ENCODE measurements at places on chromosomes 6 and 20.

GRCh38 chr20:48411245-48411644 lies 416.6 kb downstream of the PREX1 start:
- no peak for ATAC-seq

GRCh38 chr6:109867009-109867969 lies 110.8 kb upstream of the GPR6 start:
- no peak for ATAC-seq

- ATAC-seq, result no peak
Observed at GRCh38 chr6:12395898-12396297, 105.7 kb downstream of the EDN1 start.

GRCh38 chr20:62219992-62220665 lies at the start of gene HRH3:
Gene HRH3 (minus strand): TSS chr20:62220278. CDS start chr20:62219970, 308 bp downstream.
- ATAC-seq, result peak; percentile 64

DNA sequence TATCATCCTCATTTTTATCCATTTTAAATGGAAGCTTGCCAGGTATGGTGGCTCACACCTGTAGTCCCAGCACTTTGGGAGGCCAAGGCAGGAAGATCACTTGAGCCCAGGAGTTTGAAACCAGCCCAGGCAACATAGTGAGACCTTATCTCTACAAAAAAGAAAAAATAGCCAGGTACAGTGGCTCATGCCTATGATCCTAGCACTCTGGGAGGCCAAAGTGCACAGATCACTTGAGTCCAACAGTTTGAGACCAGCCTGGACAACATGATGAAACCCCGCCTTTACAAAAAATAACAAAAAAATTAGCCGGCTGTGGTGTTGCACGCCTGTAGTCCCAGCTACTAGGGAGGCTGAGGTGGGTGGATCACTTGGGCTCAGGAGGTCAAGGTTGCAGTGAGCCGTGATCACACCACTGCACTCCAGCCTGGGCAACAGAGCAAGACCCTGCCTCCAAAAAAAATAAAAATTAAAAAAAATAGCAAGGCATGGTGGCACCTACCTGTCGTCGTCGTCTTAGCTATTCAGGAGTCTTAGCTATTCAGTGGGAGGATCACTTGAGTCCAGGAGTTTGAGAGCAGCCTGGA lies 89.0 kb downstream of the TCP11 start:
- ATAC-seq, result no peak

DNA sequence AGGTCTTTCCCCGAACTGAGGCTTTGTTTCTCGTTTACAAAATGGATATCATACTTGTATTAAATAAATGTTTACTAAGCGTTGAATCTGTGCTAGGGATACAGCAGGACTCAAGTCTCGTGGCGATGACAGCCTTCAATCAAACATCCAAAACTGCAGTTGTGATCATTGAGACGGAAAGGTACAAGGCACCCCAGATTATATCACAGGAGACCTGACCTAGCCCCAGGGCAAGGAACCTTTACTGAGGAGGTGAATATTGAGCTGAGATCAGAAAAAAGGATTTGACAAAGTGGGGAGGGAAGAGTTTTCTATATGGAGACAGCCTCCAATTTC lies 476 bp downstream of the AAR2 start:
- ATAC-seq, result peak; percentile 31

- no peak for ATAC-seq
Observed at GRCh38 chr20:50468378-50468798, 41.8 kb upstream of the PTPN1 start.

DNA sequence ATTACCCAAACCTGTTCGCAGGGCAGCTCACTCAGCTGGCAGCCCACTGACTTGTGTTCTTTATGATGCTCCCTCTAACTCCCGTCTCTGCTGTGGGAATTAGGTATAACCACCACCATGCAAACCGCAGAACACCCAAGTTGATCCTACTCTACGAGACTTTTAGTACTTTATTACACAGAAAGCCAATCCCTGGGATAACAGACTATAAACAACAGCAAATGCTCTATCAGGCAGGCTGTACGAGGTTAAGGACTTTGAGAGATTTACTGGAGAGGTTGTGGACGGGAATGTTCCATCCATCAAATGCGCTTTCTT lies 241.1 kb downstream of the FOXC1 start:
- no peak for ATAC-seq

DNA sequence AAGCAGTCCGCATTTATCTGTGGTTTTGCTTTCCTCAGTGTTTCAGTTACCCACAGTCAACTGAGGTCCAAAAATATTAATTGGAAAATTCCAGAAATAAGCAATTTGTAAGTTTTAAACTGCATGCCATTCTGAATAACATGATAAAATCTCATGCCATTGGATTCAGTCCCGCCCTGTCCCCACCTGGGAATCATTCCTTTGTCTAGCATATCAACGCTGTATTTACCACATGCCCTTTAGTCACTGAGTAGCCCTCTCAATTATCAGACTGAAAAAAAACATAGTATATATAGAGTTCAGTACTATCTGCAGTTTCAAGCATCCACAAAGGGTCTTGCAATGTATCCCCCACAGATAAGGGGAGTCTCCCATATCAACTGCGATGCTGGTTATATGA lies 17.1 kb downstream of the RANBP9 start:
- peak; percentile 9 for ATAC-seq

- ATAC-seq, result peak; percentile 41
Observed at GRCh38 chr6:45378334-45378926, 696 bp upstream of the SUPT3H start.

DNA sequence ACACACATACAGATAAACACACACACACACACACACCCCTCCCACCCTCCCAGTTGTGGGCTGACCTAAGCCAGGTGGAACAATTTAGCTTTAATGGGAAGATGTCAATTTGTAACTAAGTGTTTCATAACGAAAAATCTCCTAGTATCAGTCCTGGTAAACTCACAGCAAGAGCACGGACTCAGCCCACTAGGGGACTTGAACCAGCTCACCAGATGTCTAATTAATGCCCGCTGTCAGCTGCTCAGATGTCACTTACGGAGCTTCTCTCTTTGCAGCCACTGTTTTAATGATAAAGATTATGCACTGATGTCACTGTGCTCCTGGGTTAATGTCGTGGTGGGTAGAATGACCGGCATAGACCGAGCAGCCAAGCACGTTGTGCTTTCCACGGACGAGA lies 116.6 kb upstream of the INSM1 start:
- no peak for ATAC-seq

DNA sequence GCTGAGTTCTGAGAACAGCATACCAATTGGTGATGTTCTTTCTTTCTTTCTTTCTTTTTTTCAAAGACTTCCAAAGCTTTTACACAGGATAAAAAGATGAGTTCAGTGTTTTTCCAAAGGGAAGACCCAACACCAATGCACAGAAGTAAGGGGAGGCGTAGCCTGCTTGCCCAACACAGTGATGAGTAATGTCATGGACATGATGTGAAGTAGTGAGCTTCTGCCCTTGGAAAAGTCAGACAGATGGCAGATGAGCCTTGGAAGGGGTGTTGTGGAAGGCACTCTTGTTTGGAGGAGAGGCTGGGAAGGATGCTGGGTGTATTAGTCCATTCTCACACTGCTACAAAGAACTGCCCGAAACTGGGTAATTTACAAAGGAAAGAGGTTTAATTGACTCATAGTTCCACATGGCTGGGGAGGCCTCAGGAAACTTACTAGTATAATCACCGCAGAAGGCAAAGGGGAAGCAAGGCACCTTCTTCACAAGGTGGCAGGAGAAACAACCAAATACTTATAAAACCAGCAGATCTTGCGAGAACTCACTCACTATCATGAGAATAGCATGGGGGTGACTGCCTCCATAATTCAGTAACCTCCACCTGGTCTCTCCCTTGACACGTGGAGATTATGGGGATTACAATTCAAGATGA lies 12.6 kb downstream of the LRP11 start:
- peak; percentile 42 for ATAC-seq

DNA sequence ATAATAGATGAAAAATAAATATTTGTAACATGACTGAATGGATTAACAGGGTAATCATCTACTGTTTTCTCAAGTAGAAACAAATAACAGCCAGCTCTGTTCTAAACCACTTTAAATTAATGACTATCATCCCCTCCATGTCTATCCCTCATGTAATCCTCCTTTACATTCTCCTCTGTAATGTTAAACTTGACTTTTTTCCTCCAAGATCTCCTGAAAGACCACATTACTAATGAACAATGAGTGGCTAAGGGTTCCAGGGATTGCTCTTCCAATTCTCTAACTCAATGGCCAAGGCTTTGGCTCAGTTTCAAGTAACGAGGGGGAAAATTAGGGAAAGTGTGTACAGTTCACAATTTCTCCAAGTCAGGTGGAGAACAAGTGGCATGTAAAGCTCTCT lies 37.6 kb upstream of the FBXL4 start:
- no peak for ATAC-seq

GRCh38 chr6:25404693-25405169 lies 125.6 kb downstream of the CARMIL1 start:
- peak; percentile 99 for ATAC-seq

GRCh38 chr6:149094156-149094555 lies 223.4 kb upstream of the TAB2 start:
- peak; percentile 64 for ATAC-seq

DNA sequence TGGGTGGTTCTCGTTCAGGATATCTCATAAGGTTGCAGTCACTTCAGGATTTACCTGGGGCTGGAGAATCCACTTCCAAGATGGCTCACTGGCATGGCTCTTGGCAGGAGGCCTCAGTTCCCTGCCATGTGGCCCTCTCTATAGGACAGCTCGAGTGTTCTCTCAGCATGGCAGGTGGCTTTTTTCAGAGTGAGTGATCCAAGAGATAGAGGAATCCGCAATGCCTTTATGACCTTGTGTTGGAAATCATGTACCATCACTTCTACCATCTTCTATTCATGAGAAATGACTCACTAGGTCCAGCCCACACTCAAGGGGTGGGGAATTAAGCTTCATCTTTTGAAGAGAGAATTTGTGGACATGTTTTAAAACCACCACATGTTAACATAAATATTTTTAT lies 37.8 kb downstream of the PPP1R16B start:
- peak; percentile 76 for ATAC-seq

DNA sequence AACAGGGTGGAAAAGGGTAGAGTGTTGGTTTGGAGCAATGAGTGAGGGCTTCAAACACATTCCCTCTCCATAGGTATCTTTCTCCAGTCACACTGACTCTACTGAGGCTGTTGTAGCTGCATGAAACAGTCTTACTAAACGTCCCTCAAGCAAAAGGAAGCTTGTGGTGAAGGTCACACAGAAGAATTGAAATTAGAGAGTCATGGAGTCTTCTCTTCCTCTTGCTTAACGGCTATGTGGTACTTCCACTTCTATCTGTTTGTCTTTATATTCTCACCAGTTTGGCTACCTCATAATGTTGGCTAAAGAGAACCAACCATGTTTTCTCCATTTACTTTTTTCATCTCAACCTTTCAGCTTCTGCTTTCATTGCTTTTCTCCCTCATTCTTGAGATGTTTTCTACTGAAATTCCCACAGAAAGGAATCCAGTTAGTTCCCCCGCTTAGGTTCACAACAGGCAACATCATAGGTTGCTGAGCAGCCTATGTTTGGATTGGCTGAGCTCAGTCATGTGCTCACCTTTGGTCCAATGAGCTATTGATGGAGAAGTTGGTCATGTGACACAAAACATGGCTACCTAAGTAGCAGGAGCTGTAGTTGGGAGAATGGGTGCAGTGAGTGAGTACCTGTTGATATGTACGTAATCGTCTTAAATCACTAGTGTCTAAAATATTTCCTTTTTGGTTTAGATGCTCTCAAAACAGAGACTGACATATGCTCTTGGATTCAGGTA lies 99.8 kb downstream of the SNAP25 start:
- no peak for ATAC-seq

DNA sequence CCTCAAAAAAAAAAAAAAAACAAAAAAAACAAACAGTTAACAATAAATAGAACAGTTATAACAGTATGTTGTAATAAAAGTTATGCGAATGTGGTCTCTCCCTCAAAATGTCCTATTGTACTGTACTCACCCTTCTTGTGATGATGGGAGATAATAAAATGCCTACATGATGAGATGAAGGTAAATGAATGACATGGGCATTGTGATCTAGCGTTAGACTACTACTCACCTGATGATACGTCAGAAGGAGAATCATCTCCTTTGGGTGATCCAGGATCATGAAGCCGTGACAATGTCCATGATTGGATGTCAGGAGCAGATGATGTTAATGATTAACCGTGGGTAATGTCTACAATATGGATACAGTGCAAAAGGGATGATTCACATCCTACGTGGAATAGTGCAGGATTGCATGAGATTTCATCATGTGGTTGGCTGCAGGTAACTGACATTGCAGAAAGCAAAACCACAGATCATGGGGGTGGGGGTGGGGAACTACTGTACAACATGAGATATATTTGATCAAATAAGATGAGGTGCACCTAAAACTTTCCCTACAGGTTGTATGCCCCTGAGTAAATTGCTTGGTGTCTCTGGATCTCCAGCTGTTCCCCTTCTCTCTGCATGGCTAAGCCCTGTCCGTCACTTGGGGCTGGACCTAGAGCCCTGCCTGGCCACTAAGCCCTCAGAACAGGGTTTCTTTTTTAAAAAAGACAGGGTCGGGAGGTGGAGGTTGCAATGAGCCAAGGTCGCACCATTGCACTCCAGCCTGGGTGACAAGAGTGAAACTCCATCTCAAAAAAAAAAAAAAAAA lies 6.2 kb upstream of the RBCK1 start:
- ATAC-seq, result peak; percentile 29

DNA sequence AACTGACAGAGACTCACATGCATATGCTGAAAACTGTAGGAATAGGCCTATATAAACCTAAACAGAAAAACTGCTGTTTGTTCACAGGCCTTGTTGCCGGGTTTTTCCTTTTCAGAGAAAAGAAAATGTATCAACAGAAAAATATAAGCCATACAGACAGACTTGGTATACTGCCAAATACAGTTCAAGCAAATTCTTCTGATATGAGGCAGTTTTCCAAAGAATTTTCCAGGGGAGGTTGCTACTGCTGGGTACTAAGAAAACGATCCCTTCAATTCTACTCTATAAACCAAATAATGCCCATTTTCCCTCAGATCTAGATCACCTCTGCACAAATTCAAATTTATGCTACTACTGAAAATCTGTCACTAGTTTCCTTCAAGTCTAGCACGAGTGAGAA lies 59.4 kb downstream of the ME1 start:
- no peak for ATAC-seq

DNA sequence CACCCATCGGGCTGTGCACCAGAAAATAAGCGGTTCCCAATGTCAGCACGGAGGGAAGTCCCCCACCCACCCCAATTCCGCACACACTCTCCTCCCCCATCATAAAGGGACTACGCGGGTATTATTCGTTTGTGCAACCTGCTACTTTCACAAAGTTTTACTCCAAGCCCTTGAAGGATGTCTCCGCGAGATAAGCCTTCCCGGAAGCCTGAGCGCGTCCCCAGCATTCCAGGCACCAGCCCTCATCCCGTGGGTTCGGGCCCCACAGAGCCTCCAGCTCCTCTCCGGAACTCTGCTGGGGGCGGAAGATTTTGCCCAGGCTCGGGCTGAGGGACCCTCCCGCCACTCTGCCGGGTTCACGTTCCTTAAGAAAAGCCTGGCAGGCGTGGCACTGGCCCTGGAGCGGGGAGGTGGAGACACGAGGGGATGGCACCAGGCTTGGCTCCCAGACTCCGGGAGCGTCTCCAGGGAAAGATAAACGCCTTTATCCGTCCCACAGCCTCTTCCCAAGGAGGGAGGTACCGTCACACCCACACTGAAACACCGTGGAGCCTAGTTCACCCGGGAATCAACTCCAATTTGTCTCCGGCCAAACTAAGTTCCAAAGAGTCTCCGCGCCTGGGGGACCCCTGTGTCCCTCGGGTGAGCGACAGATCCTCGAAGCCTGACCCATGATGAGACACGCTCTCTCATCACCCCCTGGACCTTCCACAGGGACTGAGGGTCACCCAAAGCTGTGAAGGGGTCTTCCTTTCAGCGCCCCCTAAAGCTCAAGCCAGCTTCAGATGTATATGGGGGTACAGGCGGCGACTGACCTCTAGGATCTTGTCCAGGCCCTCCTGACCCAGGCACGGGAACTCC lies 934 bp downstream of the KCNK5 start:
- peak; percentile 49 for ATAC-seq

GRCh38 chr6:99559057-99559456 lies 9.4 kb downstream of the CCNC start:
- no peak for ATAC-seq

Measured in activated T-helper 17 cell treated with anti-CD3 and anti-CD28 coated beads, Interleukin-2, amount 50 U/mL, for 72 hours (primary cell).